ENCODE measurements at places on chromosomes 16 and 17. TPM values are rescaled to one million over a fixed set of nuclear protein-coding genes. Genes with fewer than 3 reads are reported as not detected.
A peak's percentile ranks its signal among the peaks of the same experiment; 100 is the strongest.

DNA sequence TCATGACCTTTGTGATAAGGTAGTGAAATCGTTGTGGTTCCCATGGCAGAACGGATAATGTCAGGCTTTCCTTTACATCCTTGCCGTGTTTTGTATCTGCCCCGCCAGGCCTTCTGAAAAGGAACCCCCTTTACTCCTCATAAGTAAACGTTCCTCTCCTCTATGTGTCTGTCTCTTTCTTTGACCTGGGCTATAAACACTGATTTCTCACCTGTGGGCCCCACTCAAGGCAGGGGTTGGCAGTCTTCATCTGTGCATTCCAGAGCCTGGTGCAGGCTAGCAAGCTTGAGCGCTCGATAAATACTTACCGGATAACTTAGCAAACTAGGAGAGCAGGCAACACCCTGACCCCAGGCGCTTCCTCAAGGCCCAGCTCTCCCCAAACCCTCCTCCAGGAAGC, 7.3 kb upstream of the HAP1 start:
- DNase-seq = no peak

GRCh38 chr16:8941718-8942344, 21.9 kb downstream of the USP7 start:
- no peak for DNase-seq

DNA sequence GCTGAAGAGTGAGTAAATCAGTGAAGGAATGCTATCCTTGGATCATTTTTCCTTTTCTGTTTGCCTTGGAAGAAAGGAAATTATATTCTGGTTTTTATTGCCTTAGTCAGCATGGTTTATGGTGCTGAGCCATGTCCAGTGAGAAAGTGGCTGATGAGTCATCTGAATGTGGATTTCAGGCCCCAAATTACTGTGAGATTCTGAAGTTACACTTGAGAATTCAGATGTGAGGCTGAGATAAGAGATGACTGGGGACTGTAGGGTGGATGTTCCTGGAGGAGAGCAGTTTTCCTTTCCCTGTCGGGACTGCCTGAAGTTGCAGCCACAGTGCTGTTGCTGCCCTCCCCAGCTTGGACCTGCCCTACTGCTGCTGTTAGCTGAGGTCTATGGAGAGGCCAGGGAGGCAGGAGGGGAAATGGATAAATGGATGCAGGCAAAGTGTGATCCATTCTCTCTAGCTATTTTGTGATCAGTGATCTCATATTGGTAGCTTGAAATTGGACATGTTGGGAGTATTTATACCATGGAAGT, 4.2 kb upstream of the MAP3K14 start:
- peak; percentile 28 for DNase-seq

GRCh38 chr17:19313746-19314651, 48.5 kb downstream of the B9D1 start:
- DNase-seq = no peak

The CCL5 gene
- total RNA-seq = 28.7 TPM

The TPSD1 gene
- not detected for total RNA-seq

The CLEC18B gene
- total RNA-seq = 1.3 TPM
